Activated CD4-positive, alpha-beta T cell treated with anti-CD3 and anti-CD28 coated beads for 48 hours (primary cell): ENCODE measurements at places on chromosomes 12 and 14.

DNA sequence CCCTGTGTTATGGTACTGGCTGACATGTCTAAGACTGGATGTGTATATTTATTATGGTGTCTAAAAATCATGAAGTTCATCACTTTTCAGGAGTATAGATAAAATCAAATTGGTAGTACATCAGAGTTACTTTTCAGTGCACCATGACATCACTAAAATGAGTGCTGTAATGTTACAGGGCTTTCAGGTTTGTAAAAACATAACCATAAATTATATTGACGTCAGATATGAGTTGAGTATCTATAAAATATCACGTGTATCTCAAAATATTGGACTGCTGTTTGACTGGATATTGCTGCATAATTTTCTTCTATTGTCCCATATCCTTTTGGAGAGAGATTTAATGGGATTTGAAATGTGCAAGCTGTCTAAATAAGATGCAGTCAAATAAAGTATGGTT is 22.0 kb downstream of the NAA30 start:
- DNase-seq = no peak

DNA sequence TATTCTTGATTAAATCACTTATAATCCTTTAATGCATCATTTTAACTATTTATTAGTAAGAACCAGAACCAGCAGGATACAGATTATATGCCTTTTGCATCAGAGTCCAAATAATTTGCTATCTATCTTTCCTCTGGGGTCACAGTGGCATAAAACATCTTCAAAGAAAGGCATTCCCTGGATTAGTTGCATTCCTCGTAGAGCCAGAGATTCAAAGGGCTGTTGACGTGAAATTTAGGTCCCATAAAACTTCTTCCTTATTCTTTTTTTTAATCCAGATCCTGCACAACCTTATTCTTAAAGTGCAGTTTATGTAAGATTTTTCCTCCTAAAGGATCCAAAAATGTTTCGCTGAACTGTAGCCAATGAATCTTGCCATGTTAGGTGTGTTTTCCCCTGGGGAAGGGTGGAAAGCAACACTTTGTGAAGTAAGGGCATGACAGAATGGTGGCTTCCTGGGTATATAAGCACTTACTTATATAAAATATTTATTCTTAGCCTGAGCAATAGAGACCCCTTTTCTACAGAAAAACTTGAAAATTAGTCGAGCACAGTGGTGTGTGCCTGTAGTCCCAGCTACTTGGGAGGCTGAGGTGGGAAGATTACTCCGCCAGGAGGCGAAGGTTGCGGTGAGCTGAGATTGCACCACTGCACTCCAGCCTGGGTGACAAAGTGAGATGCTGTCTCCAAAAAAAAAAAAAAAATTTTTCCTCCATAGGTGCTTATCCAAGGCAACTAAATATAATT is 208.7 kb downstream of the PCNX1 start:
- no peak for DNase-seq

GRCh38 chr12:55850893-55851292 is 8.2 kb upstream of the MMP19 start:
- DNase-seq = no peak

GRCh38 chr12:11731455-11731854 is 82.0 kb downstream of the ETV6 start:
- DNase-seq = no peak

GRCh38 chr14:105171004-105171673 is 2.6 kb upstream of the JAG2 start:
- no peak for DNase-seq

GRCh38 chr12:18752280-18752920 is 14.5 kb downstream of the CAPZA3 start:
- no peak for DNase-seq
